ENCODE measurements at places on chromosomes 12 and 14. TPM values are rescaled to one million over a fixed set of nuclear protein-coding genes. Genes with fewer than 3 reads are reported as not detected.
A peak's percentile ranks its signal among the peaks of the same experiment; 100 is the strongest.

- H3K27ac ChIP-seq, result no peak overlapping the region
- peaks cover 13% of the 10 kb centered on the region for H3K36me3 ChIP-seq
- peaks cover 60% of the 10 kb centered on the region for H3K4me1 ChIP-seq
- no peaks in the 10 kb centered on the region for H3K27me3 ChIP-seq
Measured at GRCh38 chr14:97382616-97383226, 585.5 kb downstream of the VRK1 start.

- H3K4me3 ChIP-seq, result no peak overlapping the region
- no peaks in the 10 kb centered on the region for H3K27me3 ChIP-seq
- no peaks in the 10 kb centered on the region for H3K36me3 ChIP-seq
- H3K27ac ChIP-seq, result no peak overlapping the region
Measured at GRCh38 chr12:24551163-24551786, 397.6 kb downstream of the BCAT1 start.

- DNase-seq, result no peak
- peaks cover 6% of the 10 kb centered on the region for H3K4me1 ChIP-seq
- no peak overlapping the region for H3K27ac ChIP-seq
- H3K4me3 ChIP-seq, result no peak overlapping the region
- no peaks in the 10 kb centered on the region for H3K36me3 ChIP-seq
- no peaks in the 10 kb centered on the region for H3K27me3 ChIP-seq
Measured at GRCh38 chr12:92469837-92470236, 233.0 kb upstream of the PLEKHG7 start.

- peaks cover 2% of the 10 kb centered on the region for H3K27me3 ChIP-seq
- H3K4me1 ChIP-seq, result no peaks in the 10 kb centered on the region
- DNase-seq, result peak; percentile 54
- no peaks in the 10 kb centered on the region for H3K36me3 ChIP-seq
- no peak overlapping the region for H3K27ac ChIP-seq
Measured at GRCh38 chr12:43444940-43445564, 107.0 kb downstream of the ADAMTS20 start.

DNA sequence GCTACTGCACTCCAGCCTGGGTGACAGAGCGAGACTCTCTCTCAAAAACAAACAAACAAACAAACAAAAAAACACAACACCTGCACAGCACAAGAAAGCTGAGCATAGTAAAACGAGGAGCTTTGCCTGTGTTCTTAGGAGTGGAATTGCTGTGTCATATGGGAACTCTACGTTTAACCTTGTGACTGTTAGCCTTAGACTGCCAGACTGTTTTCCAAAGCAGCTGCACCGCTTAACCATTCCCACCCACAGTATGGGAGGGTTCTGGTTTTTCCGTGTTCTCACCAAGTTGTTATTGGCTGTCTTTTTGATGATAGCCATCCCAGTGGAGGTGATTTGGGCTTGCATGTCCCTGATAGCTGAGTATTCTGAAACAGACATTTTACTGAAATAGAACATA is 9.2 kb downstream of the WNT5B start:
- no peak overlapping the region for H3K4me3 ChIP-seq
- H3K4me1 ChIP-seq, result peaks cover 26% of the 10 kb centered on the region
- no peak overlapping the region for H3K27ac ChIP-seq
- no peaks in the 10 kb centered on the region for H3K36me3 ChIP-seq
- no peak for DNase-seq

- H3K36me3 ChIP-seq, result no peaks in the 10 kb centered on the region
- H3K27ac ChIP-seq, result no peak overlapping the region
- DNase-seq, result no peak
- peaks cover 8% of the 10 kb centered on the region for H3K27me3 ChIP-seq
- H3K4me1 ChIP-seq, result no peaks in the 10 kb centered on the region
Measured at GRCh38 chr14:49506650-49507049, 79.5 kb downstream of the RPS29 start.

- no peaks in the 10 kb centered on the region for H3K4me1 ChIP-seq
- H3K27me3 ChIP-seq, result no peaks in the 10 kb centered on the region
- H3K36me3 ChIP-seq, result no peaks in the 10 kb centered on the region
- DNase-seq, result no peak
Measured at GRCh38 chr12:125676366-125676765, 611.1 kb downstream of the AACS start.

- H3K36me3 ChIP-seq, result peaks cover 44% of the 10 kb centered on the region
- peaks cover 58% of the 10 kb centered on the region for H3K4me1 ChIP-seq
- peak overlapping the region; percentile 98 for H3K27ac ChIP-seq
Measured at GRCh38 chr14:97456958-97457357, 659.8 kb downstream of the VRK1 start.

DNA sequence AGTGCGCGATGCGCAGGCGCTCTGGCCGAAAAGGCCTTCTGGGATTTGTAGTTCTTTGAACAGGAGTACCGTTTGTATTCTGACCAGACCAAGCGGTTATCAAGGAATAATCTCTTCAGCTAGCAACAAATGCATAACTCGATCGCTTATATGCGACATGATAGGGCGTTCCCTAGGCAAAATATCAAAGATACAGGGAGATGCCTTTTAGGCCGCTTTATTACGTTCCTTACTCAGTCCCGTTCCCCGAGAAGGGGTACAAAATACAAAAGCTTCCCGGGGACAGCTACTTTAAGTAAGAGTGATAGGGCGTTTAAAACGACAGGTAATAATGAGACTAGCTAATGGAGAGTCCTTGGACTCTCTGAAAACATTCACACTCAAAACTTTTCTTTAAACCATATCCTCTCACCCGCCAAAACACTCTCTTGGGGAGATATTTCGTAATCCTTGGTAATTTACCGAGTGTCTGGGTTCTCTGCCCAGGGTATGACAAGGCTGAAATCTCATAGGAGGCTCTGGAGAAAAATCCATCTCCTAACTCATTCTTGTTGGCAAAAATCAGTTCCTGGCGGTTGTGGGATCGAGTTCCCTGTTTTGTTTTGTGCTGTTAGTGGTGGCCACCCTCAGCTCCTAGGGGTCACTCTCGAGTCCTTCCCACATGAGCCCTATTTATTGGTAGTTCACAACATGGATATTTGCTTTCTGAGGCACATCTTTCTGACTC is 412 bp upstream of the SNW1 start:
- peak; percentile 19 for DNase-seq
- H3K4me3 ChIP-seq, result peak overlapping the region; percentile 95
- peak overlapping the region; percentile 93 for H3K27ac ChIP-seq
- H3K4me1 ChIP-seq, result peaks cover 37% of the 10 kb centered on the region

- no peaks in the 10 kb centered on the region for H3K36me3 ChIP-seq
- peaks cover 18% of the 10 kb centered on the region for H3K4me1 ChIP-seq
- H3K27ac ChIP-seq, result no peak overlapping the region
Measured at GRCh38 chr14:70416338-70416724, 559 bp downstream of the SYNJ2BP start.

GRCh38 chr12:28879379-28879778 is 269.7 kb upstream of the FAR2 start:
- DNase-seq, result no peak
- H3K36me3 ChIP-seq, result no peaks in the 10 kb centered on the region
- H3K27ac ChIP-seq, result no peak overlapping the region
- no peak overlapping the region for H3K4me3 ChIP-seq

DNA sequence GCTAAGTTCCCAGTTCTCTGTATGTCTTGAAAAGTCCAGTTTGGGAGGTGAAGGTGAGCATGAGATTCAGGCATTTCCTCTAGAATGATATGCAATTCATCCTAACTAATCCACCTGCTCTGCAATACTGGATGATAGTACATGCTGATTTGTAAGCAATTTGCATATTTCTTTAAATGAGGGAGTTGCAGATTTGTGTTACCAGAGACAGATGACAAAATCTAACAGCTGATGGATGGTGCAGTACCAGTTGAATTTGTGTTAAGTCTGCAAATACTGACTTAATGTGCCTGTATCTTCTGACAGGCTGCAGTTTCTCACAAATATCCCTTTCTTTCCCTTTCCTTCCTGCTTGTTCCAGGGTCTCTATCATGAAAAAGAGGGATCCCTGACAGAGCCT is 76.4 kb upstream of the MBIP start:
- no peak overlapping the region for H3K4me3 ChIP-seq
- no peaks in the 10 kb centered on the region for H3K27me3 ChIP-seq
- no peaks in the 10 kb centered on the region for H3K4me1 ChIP-seq

- H3K4me3 ChIP-seq, result no peak overlapping the region
- H3K4me1 ChIP-seq, result no peaks in the 10 kb centered on the region
- no peaks in the 10 kb centered on the region for H3K27me3 ChIP-seq
- H3K36me3 ChIP-seq, result no peaks in the 10 kb centered on the region
Measured at GRCh38 chr14:77278461-77279230, 7.6 kb upstream of the NGB start.

GRCh38 chr12:101773650-101774162 is 34.4 kb upstream of the SYCP3 start:
- H3K4me1 ChIP-seq, result peaks cover 40% of the 10 kb centered on the region
- no peaks in the 10 kb centered on the region for H3K27me3 ChIP-seq
- no peak overlapping the region for H3K27ac ChIP-seq
- peak; percentile 74 for DNase-seq
- no peak overlapping the region for H3K4me3 ChIP-seq

GRCh38 chr12:71046215-71046614 is 111.6 kb downstream of the TSPAN8 start:
- no peaks in the 10 kb centered on the region for H3K4me1 ChIP-seq
- H3K27me3 ChIP-seq, result no peaks in the 10 kb centered on the region
- DNase-seq, result no peak
- no peak overlapping the region for H3K27ac ChIP-seq
- no peaks in the 10 kb centered on the region for H3K36me3 ChIP-seq
- no peak overlapping the region for H3K4me3 ChIP-seq

DNA sequence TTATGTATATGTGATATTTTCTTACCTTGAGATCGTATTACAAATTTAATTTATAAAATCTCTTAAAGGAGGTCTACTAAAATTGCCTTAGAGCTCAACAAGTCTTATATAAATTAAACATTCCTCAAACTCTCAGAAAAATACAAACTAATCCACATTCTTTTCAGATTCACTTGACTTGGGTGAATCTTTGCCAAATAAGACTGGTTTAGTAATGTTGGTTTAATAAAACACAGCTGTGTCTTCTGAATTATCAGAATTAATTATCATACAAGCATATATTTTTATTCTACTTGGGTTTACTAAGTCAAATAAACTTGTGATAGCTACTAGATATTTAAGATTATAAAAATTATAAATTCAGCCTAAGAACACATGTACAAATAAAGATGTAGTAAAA is 13.3 kb downstream of the GLIPR1L2 start:
- no peaks in the 10 kb centered on the region for H3K36me3 ChIP-seq
- no peaks in the 10 kb centered on the region for H3K4me1 ChIP-seq
- no peaks in the 10 kb centered on the region for H3K27me3 ChIP-seq
- DNase-seq, result no peak
- H3K27ac ChIP-seq, result no peak overlapping the region
- no peak overlapping the region for H3K4me3 ChIP-seq

GRCh38 chr12:81809829-81810595 is 50.9 kb upstream of the PPFIA2 start:
- DNase-seq, result no peak
- H3K4me3 ChIP-seq, result no peak overlapping the region
- H3K27me3 ChIP-seq, result no peaks in the 10 kb centered on the region
- H3K27ac ChIP-seq, result no peak overlapping the region

GRCh38 chr12:121124402-121125109 is 8.1 kb upstream of the P2RX7 start:
- H3K4me3 ChIP-seq, result no peak overlapping the region
- peaks cover 20% of the 10 kb centered on the region for H3K27me3 ChIP-seq
- peaks cover 77% of the 10 kb centered on the region for H3K4me1 ChIP-seq
- DNase-seq, result peak; percentile 39
- peaks cover 9% of the 10 kb centered on the region for H3K36me3 ChIP-seq

DNA sequence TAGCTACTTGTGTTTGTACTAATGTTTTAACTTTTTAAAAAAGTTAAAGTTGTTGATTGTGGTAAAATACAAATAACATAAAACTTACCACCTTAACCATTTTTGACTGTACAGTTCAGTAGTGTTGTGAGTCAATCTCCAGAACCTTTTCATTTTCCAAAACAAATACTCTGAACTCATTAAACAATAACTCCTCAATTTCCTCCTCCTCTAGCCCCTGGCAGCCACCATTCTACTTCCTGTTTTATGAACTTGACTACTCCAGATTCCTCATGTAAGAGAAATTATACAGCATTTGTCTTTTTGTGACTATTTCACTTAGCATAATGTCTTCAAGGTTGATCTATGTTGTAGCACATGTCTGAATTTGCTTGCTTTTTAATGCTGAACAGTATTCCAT is 299.1 kb upstream of the AMIGO2 start:
- peak overlapping the region; percentile 5 for H3K27ac ChIP-seq
- peaks cover 34% of the 10 kb centered on the region for H3K4me1 ChIP-seq
- no peaks in the 10 kb centered on the region for H3K27me3 ChIP-seq
- no peak for DNase-seq
- H3K4me3 ChIP-seq, result no peak overlapping the region
- peaks cover 8% of the 10 kb centered on the region for H3K36me3 ChIP-seq

- no peak overlapping the region for H3K27ac ChIP-seq
- no peaks in the 10 kb centered on the region for H3K36me3 ChIP-seq
- H3K4me1 ChIP-seq, result peaks cover 4% of the 10 kb centered on the region
Measured at GRCh38 chr12:145369-145960, 68.5 kb downstream of the SLC6A12 start.

DNA sequence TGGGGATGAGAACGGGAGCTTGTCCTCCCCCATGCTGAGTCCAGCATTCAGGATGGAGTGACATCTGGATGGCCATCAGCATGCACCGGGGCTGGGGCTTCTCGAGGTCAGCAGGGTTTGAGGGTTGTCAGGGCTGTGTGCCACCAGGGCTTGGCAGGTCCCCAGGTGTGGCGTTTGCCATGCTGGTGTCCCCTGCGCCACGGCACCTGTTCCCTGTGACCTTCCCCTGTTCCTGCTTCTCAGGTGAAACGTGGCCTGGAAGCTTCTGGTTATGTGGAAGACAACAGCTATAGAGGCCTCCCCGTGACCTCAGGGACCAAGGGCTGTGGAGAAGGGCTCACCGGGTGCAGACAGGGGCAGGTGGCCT is 152.4 kb downstream of the KIF26A start:
- DNase-seq, result no peak
- H3K27ac ChIP-seq, result no peak overlapping the region
- peaks cover 5% of the 10 kb centered on the region for H3K36me3 ChIP-seq
- H3K27me3 ChIP-seq, result no peaks in the 10 kb centered on the region

DNA sequence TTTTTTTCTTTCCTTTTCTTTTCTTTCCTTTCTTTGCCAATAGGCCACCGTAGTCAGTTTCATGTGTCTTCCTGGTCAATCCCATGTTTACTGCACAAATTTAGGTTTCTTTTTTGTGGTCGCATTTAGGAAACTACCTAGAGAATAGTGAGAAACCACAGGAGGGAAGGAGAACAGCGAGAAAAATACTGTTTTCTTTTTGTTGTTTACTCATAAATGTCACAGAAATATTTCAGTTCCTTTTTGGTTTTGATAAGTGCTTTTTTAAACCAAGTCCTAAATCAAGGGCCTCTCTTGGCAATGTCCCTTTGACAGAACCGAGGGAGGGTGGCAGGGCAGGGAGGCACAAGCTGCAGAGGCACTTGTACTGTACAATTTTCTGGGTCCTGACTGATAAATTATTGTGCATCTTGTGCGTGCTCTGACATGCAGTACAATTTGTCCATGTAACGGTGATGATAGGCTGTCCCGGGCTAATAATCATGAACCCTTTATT is 326.1 kb downstream of the CACNA1C start:
- H3K36me3 ChIP-seq, result peaks cover 2% of the 10 kb centered on the region
- H3K27ac ChIP-seq, result no peak overlapping the region
- peaks cover 19% of the 10 kb centered on the region for H3K4me1 ChIP-seq
- H3K4me3 ChIP-seq, result no peak overlapping the region
- peaks cover 11% of the 10 kb centered on the region for H3K27me3 ChIP-seq
- no peak for DNase-seq

REP15 gene
- not detected for total RNA-seq

B3GNT4 gene
- 2.6 TPM for total RNA-seq

KLRD1 gene
- total RNA-seq, result 0.65 TPM

DBX2 gene
- total RNA-seq, result not detected

TCTN2 gene
- 3.2 TPM for total RNA-seq

SPIC gene
- not detected for total RNA-seq

LRR1 gene
- 53.2 TPM for total RNA-seq

KRT78 gene
- total RNA-seq, result not detected

All from activated CD4-positive, alpha-beta memory T cell treated with anti-CD3 and anti-CD28 coated beads, Interleukin-2, amount 10 ng/mL, durations not matched to agents 7 days and 5 days (primary cell).